ENCODE measurements at places on chromosomes 12 and 14.

- no peak for DNase-seq
Measured at GRCh38 chr14:101033006-101033405, 129.5 kb upstream of the RTL1 start.

DNA sequence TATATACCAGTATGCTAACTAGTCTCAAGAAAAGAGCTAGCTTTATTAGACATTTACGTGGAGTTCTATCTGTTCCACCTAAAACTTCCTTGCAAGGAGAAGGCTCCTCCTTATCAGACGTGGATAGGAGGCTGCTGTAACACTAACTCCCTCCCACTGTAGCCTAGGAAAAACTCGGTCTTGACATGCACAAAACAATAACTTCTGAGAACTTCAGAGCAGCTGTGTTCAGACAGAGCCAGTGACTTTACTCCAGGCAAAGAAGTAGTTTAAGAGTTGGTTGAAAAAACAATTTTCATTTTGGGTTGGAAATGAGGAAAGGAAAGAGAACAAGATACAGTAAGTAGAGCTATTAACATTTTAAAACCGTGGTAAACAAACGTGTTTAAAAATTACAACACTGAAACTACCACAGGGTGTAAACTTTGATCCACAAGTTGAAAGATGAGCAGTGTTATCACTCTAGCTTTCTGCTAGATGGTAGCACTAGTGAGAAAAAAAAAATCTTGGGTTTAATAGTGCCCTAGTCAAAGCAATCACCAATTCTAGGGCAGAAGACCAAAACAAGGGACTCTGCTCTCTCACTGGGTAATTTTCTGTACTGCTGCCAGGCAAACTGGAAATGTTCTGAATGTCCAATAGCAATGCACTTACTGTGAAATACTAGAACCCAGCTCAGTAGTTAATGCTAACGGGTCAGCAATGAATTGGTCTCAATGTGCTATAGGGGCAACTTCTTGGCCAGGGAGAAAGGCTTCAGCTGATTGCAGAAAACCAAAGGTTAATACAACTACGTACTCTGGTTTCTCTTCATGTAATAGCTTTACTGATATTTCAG, 2.4 kb downstream of the ATF7 start:
- peak; percentile 66 for DNase-seq

DNA sequence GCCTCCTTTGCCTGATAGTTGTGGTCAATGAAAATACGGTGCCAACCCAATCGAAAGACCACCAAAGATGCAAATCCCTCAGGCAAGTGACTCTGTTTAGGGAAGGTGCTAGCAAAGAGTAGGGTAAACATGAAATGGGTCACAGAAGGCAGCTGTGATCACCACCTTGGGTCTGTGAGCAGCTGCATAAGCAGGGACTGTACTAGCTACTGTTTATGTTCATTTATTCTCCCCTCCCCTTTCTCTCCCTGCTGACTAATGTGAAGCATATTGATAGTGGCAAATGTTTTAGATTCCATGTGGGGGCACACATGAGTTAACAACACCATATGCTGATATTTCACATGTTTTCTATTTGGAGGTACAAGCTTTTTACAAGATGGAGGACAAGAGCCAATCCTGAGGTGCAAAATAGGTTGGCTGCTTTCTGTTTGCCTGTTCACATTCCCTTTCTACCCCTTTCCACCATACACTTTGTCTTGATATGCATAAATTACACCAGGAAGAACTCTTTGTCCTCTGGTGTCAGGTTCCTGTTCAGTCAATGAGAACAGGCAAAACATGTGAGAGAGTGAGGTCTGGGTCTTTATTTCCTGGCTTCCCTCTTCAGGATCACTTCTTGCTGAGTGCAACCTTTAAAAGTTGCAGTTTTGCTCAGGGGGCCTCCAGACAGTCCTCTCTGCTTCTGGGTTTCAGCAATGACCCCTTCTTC, 71.1 kb downstream of the AVPR1A start:
- no peak for DNase-seq

DNA sequence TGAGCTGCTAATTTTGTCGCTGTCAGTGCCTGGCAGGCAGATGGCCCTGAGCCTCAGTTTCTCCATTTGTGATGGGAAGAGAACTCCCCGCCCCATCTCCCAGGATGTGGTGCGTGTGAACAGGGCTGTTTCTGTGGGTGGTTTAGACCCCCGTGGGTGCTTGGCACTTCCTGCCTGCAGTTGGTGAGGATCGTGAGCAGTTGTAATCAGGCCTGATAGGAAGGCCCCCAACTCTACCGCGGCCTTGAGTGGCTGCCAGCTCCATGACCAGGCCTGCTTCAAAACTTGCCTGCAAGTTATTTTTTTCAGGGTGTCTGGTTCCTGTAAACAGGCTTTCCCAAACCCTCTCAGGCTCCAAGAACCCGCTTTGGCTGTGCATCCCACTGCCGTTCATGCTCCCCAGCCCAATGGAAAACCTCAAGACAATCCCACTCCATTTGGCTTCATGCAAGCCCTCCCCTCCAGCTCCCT, 138.4 kb downstream of the ZFP36L1 start:
- no peak for DNase-seq

- DNase-seq: no peak
Measured at GRCh38 chr14:95102680-95103044, 54.7 kb downstream of the DICER1 start.

GRCh38 chr12:81221681-81222080, 143.8 kb downstream of the ACSS3 start:
- no peak for DNase-seq

- no peak for DNase-seq
Measured at GRCh38 chr12:120056739-120057138, 59.8 kb downstream of the RAB35 start.

DNA sequence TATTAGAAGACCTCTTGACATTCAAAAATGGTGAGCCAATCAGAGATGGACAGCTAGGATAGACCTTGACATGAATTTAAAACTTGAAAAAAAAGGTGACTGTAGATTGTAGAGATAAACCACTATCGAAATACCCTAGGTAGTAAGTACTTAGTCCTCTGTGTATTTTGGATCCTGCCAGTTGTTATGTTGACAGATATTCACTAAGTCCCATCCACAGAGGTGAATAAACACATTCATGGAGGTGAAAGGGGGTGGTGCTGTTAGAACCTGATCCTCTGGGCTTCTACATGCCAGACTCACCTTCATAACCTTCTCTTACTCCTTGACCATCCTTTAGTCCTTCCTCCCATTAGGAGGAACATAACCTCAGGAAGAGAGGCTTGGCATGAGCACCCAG, 72.3 kb downstream of the OTX2 start:
- DNase-seq: no peak

- DNase-seq: no peak
Measured at GRCh38 chr14:73727166-73727565, 13.0 kb upstream of the PNMA1 start.

- DNase-seq: no peak
Measured at GRCh38 chr12:31412292-31412801, 86.4 kb upstream of the SINHCAF start.

DNA sequence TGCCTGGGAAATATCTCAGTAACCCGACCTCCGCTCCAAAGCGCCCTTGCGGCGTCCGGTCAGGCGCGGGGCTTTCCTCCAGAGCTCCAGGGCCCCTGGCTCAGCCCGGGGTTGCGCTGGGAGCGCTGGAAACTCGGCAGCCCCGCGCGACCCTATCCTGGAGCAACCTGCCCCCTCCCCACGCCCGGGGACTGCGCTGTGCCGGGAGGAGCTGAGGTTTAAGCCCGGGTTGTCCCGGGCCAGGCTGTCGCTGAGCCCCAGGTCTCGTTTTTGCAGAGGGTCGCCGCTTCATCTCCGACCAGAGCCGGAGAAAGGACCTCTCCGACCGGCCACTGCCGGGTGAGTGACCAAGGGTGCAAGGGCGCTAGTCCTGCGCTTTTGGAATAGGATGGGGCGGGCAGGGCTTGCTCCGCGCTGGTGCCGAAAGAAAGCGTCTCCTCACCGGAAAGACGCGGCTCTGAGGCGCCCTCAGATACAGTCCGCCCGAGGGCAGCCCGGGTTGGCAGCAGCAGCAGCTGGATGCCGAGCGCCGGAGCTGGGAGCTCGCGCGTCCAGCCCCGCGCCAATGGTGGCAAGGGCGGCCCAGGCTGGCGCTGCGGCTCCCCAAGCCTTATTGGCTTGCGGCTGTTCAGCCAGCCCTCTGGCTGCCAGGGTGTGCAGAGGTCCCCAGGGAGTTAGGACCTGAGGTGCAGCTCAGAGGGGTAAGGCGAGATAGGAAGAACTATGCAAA, 1.5 kb downstream of the SPX start:
- peak; percentile 18 for DNase-seq

- peak; percentile 76 for DNase-seq
Measured at GRCh38 chr12:55955800-55956508, 9.9 kb downstream of the PMEL start.

DNA sequence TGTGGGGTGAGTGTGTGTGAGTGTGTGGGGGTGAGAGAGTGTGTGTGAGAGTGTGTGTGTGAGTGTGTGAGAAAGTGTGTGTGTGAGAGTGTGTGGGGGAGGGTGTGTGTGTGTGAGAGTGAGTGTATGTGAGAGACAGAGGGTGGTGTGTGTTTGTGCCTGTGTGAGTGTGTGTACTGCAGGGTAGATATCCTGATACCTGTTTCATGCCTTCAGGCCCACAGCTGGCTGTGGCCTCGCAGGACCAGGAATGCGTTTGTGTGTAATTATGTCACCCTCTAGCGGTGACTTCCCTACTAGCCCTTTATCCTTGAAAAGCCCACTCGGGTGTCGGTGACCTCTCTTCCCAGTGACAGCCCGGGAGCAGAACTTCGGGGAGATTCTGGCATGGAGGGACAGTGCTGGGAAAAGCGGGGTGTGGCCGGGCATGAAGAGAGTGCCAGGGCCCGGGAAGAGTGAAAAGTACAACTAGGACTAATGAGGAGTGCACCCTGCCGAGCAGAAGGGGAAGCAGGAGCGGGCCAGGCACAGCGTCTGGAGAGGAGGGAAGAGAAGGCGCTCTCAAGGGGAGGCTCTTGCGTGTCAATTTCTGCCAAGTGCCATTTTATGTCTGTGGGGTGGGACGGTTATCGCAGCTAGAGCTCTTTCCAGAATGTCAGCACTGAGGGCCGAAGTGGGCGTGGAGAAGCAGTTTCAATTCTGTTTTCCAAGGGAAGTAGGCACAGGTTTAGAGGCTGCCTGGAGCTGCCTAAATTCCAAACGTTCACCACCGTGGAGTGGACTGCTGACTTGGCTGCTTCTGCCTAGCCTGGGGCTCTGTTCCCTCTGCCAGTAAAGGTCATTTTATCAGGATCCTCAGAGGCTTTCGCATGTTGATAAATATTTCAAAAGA, 11.0 kb upstream of the FBXL14 start:
- DNase-seq: peak; percentile 86

DNA sequence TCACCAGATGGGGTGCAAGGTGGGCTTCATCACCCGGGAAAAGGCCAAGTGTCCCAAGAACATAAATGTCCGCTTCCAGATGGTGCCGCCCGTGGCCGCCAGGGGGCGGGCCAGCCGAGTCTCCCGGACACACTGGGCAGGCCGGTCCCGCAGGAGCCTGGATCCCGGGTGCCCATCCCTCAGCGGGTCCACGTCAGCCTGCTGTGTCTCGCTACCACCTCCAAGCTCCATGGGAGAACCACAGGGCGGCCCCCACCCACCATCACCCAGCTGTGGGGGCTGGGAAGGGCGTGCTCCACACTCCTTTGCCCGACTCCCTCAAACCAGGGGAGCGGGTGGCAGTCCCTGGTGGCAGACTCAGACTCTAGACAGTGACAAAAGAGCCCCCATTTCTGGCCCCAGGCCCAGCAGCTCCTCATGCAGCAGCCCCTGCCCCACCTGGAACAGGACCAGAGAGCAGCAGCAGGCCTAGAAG, 22.0 kb upstream of the NUDT14 start:
- DNase-seq: peak; percentile 58

DNA sequence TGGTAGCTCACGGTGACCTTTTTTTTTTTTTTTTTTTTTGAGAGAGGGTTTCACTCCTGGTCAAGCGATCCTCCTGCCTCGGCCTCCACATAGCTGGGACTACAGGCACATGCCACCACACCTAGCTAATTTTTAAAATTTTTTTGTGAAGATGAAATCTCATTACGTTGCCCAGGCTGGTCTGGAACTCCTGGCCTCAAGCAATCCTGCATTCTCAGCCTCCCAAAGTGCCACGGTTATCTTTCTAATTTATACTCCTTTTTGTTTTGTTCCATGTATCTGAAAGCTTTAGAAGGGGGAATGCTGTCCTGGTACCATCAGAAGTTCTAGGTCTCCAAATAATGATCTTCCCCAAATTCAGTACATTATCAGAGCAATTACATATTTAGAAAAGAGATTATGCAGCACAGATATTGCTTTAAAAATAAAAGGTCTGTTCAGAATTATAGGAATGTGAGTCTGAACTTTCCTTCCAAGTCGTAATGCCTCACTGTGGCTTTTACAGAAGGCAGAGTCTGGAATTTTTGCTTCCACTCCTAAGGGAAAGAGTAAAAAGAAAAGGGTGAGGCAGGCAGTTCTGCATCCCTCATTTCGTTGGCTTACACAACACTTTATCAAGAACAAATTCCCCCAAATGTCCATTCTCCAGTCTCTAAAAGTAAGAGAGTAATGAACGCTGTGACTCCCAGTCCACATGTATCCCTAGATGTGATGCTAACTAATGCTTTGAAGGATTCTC, 73.0 kb downstream of the GCH1 start:
- DNase-seq: no peak

DNA sequence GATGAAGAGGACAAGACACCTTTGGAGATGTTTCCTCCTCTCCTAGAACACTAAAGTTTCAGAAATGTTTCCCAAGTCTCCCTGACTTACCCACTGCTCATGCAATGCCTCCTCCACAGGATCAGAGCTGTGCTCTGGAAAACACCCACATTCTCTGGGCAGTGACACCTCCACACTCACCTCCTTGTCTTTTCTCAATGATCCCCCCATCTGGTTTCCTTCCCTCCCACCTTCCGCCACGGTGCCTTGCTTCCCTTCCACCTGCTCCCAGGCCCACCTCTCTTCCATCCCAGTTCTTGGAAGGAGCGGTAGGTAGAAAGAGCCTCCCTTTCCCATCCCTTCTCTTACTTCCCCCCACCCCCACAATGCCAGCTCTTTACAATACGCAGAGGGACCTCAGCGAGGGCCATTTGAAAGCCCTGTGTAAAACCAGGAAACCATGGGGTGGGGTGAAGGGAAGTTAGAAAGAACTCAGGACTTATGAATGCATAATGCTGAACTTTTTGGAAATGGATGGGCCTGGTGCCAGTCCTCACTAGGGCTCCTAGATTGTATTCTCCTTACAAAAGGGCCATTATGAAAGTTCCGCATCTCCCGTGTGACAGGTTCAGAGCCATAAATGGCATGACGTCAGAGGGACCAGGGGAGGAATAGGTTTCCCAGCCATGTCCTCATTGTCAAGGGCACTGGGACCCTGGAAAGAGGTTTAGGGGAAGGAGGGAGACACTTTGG, 12.8 kb downstream of the FBLN5 start:
- no peak for DNase-seq
